ENCODE measurements at places on chromosomes 11 and 22.

GRCh38 chr11:65473278-65473860 is 25.5 kb upstream of the MALAT1 start:
- DNase-seq: no peak

- no peak for DNase-seq
These were observed 6.1 kb downstream of the UCP3 start for GRCh38 chr11:74002832-74003231.

GRCh38 chr11:5791165-5791564 is at the start of gene OR52N1:
Gene OR52N1 (minus strand): TSS chr11:5791265. CDS start chr11:5788816, 2,449 bp downstream.
- DNase-seq: no peak

GRCh38 chr22:41075946-41076345 is 16.4 kb upstream of the EP300 start:
- DNase-seq: no peak

- no peak for DNase-seq
These were observed 245.7 kb downstream of the ST3GAL4 start for GRCh38 chr11:126601136-126601535.

GRCh38 chr11:118488480-118489109 is 38.7 kb upstream of the TTC36 start:
- DNase-seq: peak; percentile 67

GRCh38 chr11:73598719-73599379 is 937 bp upstream of the FAM168A start:
- no peak for DNase-seq

- DNase-seq: no peak
These were observed 756.6 kb upstream of the API5 start for GRCh38 chr11:42555190-42555589.

GRCh38 chr11:113487622-113488021 is 12.4 kb upstream of the DRD2 start:
- DNase-seq: no peak

GRCh38 chr11:35036639-35037038 is 102.3 kb upstream of the CD44 start:
- DNase-seq: no peak

GRCh38 chr11:1073261-1073724 is 1.4 kb upstream of the MUC2 start:
- DNase-seq: no peak

GRCh38 chr11:360326-361280 is 8.7 kb upstream of the B4GALNT4 start:
- DNase-seq: no peak

DNA sequence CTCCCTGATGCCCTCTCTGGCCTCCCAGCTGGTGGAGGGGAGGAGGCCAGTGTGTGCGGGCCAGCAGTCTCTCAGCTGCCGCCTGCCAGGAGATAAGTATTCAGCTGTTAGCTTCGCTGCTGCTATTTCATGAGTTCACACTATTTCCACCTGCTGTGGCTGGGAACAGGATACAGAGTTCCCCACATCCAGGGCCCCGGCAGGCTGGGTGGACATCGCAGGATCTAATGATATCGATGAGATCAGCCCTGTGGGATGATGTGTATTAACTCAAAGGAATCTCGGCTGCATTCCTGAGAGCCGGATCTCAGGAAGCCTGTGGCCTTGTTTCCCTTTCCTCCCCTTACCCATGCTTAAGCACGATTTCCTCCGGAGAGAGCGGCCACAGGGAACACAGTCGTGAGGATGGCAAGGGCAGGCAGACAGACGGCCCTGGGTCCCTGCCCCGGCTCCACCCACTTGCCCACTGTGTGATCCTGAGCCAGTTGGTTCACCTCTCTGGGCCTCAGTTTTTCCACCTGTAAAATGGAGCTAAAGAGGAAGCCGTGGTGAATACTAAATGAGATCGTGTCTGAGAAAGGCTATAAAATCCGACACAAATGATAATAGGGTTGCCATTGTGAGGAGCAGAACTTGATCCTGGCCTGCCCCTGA is 6.5 kb upstream of the PVALB start:
- no peak for DNase-seq

Measured in activated T-helper 1 cell treated with anti-CD3 and anti-CD28 coated beads, Interleukin-2, amount 50 U/mL, for 16 hours (primary cell).